GM12878 (cell line): ENCODE measurements at places on chromosomes 2 and 18.

- no peak for DNase-seq
- no peaks in the 10 kb centered on the region for H3K27me3 ChIP-seq
- H3K36me3 ChIP-seq: no peaks in the 10 kb centered on the region
- peaks cover 9% of the 10 kb centered on the region; the same call in 1 of the 2 replicates for H3K4me1 ChIP-seq
Measured at GRCh38 chr2:6934345-6934744, 17.1 kb downstream of the RNF144A start.

- H3K36me3 ChIP-seq: no peaks in the 10 kb centered on the region
- H3K27ac ChIP-seq: no peak overlapping the region
- peak; percentile 54 for DNase-seq
- H3K4me3 ChIP-seq: peak overlapping the region; percentile 18; the same call in 1 of the 2 replicates
- peaks cover 39% of the 10 kb centered on the region for H3K4me1 ChIP-seq
- H3K27me3 ChIP-seq: peaks cover 2% of the 10 kb centered on the region
Measured at GRCh38 chr2:68774569-68775271, 40.1 kb downstream of the ARHGAP25 start.

DNA sequence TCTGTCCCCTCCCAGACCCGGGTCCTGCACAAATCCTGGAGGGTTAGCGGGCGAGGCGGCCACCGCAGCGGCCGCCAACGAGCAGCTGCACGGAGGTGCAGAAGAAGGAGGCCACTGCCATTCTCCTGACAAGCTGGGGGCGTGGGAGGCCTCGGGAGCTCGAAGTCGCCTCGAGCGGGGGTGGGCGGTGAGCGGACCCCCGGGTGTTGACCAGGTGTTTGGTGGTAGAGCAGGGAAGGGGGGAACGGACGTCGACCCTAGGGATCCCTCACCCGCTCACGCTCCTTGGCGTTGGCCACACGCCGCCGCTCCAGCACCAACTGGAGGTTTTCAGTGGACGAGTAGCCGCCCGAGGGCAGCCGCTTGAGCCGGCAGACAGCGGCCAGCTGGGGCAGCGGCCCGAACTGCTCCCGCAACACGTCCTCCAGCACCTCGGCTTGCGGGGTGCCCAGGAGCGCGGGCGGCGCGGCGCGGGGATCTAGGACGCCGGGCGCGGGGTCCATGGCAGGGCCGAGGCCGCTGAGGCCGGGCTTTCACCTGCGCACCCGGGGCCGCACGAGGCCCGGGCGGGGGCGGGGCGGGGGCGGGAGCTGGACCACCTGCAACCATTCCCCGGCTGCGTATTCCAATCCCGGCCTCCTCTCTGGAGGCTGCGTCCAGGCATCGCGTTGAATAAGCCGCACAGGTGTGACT lies at the start of gene FIGLA:
TSS of gene FIGLA (minus strand) at position 508 of the 693 bp plus-strand sequence. CDS start at position 503, 5 bp downstream.
- peaks cover 5% of the 10 kb centered on the region for H3K27me3 ChIP-seq
- no peaks in the 10 kb centered on the region for H3K4me1 ChIP-seq
- no peaks in the 10 kb centered on the region for H3K36me3 ChIP-seq
- H3K4me3 ChIP-seq: no peak within 1 kb of the TSS
- H3K27ac ChIP-seq: no peak within 1 kb of the TSS

DNA sequence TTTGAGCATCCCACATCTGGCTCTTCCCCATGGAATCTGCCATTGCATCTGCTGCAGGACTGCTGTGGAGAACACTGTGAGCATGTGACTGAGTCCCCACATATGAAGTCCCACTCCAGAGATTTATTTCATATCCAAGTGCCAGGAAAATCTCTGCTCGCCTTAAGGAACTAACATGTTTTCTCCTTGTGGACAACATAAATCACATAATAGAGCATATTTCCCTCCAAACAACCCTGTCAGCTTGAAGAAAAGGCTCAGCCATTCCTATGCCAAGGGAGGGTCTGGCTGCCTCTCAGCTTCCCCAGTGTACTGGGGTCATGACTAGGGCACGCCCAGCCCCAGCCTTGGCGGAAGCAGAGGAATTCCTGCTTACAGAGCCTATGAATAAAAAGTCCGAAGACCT lies 193.7 kb downstream of the DNER start:
- no peak overlapping the region for H3K27ac ChIP-seq
- H3K4me1 ChIP-seq: no peaks in the 10 kb centered on the region; the same call in 1 of the 2 replicates
- no peak for DNase-seq
- H3K36me3 ChIP-seq: no peaks in the 10 kb centered on the region
- no peaks in the 10 kb centered on the region for H3K27me3 ChIP-seq
- H3K4me3 ChIP-seq: no peak overlapping the region

- H3K4me1 ChIP-seq: no peaks in the 10 kb centered on the region
- no peak overlapping the region for H3K27ac ChIP-seq
- DNase-seq: no peak
- H3K36me3 ChIP-seq: no peaks in the 10 kb centered on the region
- H3K4me3 ChIP-seq: no peak overlapping the region
- H3K27me3 ChIP-seq: no peaks in the 10 kb centered on the region
Measured at GRCh38 chr2:118269408-118270051, 181.3 kb downstream of the INSIG2 start.

- H3K36me3 ChIP-seq: no peaks in the 10 kb centered on the region
- no peaks in the 10 kb centered on the region; the same call in 1 of the 2 replicates for H3K27me3 ChIP-seq
- no peak for DNase-seq
- no peaks in the 10 kb centered on the region for H3K4me1 ChIP-seq
Measured at GRCh38 chr2:234823877-234824376, 127.9 kb upstream of the SH3BP4 start.

- H3K36me3 ChIP-seq: no peaks in the 10 kb centered on the region
- H3K4me3 ChIP-seq: no peak overlapping the region
- no peak overlapping the region for H3K27ac ChIP-seq
- DNase-seq: no peak
- H3K27me3 ChIP-seq: no peaks in the 10 kb centered on the region
- H3K4me1 ChIP-seq: no peaks in the 10 kb centered on the region
Measured at GRCh38 chr18:33154049-33154448, 286.5 kb downstream of the CCDC178 start.
